ENCODE measurements at places on chromosomes 11 and 22.

GRCh38 chr11:42237701-42238235 lies 778.3 kb upstream of the LRRC4C start:
- DNase-seq: no peak

GRCh38 chr11:65169164-65169641 lies 830 bp upstream of the SPDYC start:
- no peak for DNase-seq

- DNase-seq: peak; percentile 76
Measured at GRCh38 chr11:3091846-3092602, 34.8 kb upstream of the CARS1 start.

GRCh38 chr11:43504316-43504950 lies 145.7 kb downstream of the TTC17 start:
- DNase-seq: peak; percentile 13

DNA sequence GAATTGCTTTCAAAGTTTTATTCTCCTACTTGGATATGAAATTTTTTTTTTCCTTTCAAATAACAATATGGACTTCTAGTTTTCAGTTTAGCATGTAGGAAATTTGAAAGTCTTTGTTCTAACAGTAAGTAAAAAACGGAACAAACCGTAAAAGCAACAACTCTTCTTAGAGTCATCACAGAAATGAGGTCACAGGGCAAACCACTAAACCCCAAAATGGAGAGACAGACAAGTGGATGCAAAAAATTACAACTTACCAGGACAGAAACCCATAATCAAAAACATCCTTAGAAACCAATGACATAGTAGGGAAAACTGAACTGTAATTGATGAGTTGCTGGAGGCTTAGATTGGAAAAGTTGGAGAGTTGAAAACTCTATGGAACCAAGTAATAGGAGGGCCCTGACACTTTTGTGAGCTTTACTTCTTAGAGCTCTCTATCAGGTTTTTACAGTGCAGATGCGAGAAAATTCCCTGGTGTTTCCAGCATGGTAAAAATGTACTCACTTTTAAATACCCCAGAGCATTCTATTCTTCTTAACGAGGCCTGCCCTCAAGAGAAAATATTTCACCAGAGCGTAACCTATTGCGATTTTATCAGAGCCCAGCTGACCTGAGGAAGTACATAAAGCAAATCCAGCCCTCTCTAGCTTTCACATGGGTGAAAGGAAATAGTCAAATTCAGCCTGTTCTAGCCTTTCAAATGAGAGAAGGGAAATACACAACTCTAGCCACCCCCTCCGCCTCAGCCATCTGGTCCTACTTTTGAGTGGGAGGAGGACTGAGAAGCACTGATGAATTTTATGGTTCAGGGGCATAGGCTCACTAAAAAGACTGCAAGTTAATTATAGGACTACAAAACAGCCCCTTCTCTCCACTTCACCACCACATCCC lies 39.1 kb downstream of the CASP12 start:
- DNase-seq: no peak

Measured in activated CD4-positive, alpha-beta T cell treated with anti-CD3 and anti-CD28 coated beads for 48 hours (primary cell).